ENCODE measurements at places on chromosomes 3 and 15.
A peak's percentile ranks its signal among the peaks of the same experiment; 100 is the strongest.

DNA sequence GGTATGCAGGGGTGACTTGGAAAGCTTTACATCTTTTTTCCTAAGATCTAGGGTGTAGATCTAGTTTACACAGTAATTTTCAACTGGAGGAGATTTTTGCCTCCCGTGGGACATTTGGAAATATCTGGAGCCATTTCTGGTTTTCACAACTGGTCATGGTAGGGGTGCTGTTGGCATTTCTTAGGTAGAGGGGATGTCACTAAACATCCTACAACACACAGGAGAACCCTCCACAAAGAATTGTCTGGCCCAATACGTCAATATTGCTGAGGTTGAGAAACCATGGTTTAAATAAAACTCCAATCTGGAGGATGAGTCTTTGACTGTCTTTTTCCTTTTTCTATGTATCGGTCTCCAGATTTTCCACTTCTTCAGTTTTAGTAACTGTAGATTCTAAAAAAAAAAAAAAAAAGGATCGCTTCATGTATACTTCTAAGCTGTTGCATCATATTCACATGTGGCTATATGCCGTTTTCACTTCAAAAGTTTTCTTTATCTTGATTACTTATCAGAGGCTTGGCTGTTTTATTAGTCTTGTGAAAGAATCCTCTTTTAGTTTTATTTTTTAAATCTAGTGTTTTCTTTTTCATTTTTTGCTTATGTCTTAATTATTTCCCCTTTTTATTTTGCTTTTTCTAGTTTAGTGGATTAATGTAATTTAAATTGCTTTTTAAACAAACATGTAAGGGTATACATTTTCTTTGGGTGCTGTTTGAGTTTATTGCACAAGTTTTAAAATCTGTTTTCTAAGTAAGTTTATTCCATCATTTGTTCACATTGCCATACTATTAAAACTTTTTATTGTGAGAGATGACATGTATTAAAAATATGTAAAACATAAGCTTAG, 21.2 kb downstream of the UBE2Q2 start:
- no peak for DNase-seq

DNA sequence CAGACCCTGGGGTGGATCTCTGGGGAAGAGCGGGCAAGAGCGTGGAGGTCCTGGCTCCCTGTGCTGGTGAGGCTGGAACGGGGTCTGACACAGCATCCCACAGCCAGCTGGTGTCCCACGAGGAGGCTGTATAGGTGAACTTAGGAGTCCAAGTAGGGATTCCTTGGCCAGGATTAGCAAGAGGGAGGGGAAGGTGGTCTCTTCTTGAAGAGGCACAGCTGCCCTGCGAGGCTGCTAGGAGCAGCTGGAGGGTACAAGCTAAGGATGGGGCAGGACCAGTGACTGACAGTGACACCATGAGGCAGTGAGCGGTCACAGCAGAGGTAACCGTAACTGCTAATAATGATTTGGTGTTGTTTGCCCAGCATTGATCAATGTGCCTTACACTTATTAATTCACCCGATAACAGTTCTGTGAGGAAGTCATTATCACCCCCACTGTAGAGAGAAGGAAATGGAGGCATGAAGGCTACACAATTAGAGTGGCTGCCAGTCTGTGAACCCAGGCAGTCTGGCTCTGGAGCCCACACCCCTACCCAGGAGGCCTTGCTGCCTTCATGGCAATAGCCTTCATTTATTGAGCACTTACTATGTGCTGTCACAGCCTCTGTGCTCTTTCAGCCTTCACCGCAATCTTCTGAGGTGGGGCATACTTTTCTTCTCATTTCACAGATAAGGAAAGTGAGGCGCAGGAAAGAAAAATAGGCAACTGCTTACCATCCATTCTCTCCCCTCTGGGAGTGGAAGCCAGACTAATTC, 59.4 kb downstream of the TMEM44 start:
- DNase-seq = peak; percentile 60

GRCh38 chr3:4551051-4551711, 58.0 kb downstream of the ITPR1 start:
- DNase-seq = no peak

DNA sequence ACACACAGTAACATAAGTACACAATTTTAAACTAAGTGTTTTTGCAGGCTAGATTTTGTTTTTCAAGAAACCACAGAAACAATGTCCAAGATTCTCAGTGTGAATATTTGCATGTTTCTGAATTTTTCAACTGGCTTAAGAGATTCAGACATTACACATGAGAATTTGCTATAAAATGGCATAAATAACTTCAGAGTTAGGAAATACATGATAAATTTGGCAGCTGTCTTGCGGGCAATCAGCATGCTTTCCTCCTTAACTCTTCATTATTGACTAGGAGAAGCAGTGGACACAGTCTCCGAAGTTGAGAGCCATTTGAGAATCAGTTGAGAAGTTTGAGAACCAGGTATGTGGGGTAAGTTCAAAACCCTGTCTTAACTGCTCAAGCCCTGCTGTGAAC, 625.6 kb upstream of the SGO1 start:
- no peak for DNase-seq

DNA sequence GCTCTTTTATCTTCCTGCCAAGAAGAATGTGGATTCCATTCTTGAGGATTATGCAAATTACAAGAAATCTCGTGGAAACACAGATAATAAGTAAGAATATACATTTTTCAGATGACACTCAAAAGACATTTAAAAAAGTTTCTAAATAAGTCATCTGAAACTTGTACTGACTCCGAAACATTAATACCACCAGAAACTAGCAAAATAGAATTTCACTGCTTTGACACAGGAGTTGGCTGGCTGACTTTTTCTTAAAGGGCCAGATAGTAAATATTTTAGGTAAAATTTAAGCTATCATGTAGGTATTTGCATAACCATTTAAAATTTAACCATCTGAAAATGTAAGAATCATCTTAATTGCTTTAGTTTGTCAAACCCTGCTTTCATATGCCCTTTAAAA, 20.8 kb downstream of the MORF4L1 start:
- no peak for DNase-seq

GRCh38 chr3:5341610-5342009, 154.1 kb downstream of the EDEM1 start:
- no peak for DNase-seq

- DNase-seq = no peak
Observed at GRCh38 chr3:12367346-12367745, 78.5 kb downstream of the PPARG start.

GRCh38 chr15:86877171-86877631, 797.5 kb downstream of the AGBL1 start:
- DNase-seq = no peak

DNA sequence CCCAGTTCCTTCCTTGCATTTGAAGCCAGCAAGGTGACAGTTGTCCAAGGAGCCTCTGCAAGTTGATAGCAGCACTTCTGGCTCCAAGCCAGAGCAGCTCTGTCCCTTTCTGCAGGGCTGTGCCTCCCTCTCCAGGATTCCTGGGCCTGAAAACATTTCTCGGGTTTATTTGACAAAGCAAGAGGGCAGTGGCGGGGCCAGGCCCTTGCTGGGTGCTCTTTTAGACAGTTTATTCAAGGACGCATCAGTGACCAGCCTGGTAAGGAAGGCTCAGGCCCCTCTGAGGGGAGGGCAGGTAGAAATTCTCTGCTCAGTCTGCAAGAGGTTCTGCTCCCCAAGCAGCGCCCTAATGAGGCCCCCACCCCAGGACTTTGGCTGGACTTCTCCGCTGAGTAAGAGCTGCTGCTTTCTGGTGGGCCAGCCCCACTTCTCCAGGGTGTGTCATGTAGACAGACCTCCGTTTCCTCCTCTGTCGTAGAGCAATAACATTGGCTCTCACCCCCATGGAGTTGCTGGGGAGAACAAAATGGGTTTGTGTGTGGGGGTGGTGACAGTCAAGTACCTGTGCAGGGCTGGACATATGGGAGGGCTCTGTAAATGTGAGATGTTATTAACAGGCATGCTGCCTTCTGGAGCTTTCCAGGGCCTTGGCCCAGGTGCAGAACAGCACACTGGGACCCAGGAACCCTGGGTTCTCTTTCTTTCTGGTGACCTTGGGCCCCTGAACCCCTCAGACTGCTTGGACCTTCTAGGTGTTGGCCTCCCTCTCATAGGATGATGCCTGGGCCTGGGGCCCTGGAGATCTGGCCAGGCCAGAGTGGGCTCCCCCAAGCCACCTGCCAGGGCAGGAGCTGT, 146.2 kb upstream of the TLE3 start:
- DNase-seq = no peak

DNA sequence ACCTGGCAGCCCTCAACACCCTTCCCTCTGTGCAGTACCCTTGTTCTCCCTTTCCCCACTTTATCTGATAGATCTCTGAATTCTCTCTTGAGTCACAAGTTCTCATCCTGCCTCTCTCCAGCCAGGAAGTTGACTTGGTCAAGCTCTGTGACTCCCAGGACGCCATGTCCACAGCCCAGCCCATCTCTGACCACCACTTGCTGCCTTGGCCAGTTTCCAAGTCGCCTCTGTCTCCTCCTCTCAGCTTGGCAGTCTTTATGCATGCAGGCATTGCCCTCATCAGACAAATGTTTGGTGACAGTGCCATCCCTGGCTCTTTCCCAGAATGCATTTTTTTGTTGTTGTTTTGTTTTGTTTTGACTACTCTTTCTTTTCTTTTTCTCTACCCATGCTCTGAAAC, 25.7 kb downstream of the ZNF35 start:
- DNase-seq = no peak

DNA sequence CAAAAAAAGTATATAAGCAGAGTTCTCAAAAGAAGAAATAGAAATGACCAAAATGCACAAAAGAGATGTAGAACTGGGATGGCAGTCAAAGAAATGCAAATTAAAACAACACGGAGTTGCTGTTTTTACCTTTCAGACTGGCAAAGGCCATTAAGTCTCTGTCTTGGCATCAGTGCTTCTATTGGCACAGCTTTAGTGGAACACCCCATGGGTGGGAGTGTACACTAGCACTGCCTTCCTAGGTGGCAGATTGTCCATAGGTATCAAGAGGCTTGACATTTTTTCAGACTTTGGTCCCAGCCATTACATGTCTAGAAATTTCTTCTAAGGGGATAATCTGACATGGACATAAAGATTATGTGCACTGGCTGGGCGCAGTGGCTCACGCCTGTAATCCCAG, 58.1 kb upstream of the VILL start:
- DNase-seq = no peak

GRCh38 chr15:65821070-65821469, 29.0 kb upstream of the DENND4A start:
- no peak for DNase-seq

- no peak for DNase-seq
Observed at GRCh38 chr15:79171320-79172031, 80.9 kb upstream of the RASGRF1 start.

- peak; percentile 69 for DNase-seq
Observed at GRCh38 chr15:66943456-66944095, 121.8 kb upstream of the SMAD3 start.

Data from NCI-H2107 (cell line).